ENCODE measurements at places on chromosomes 1 and 21.

DNA sequence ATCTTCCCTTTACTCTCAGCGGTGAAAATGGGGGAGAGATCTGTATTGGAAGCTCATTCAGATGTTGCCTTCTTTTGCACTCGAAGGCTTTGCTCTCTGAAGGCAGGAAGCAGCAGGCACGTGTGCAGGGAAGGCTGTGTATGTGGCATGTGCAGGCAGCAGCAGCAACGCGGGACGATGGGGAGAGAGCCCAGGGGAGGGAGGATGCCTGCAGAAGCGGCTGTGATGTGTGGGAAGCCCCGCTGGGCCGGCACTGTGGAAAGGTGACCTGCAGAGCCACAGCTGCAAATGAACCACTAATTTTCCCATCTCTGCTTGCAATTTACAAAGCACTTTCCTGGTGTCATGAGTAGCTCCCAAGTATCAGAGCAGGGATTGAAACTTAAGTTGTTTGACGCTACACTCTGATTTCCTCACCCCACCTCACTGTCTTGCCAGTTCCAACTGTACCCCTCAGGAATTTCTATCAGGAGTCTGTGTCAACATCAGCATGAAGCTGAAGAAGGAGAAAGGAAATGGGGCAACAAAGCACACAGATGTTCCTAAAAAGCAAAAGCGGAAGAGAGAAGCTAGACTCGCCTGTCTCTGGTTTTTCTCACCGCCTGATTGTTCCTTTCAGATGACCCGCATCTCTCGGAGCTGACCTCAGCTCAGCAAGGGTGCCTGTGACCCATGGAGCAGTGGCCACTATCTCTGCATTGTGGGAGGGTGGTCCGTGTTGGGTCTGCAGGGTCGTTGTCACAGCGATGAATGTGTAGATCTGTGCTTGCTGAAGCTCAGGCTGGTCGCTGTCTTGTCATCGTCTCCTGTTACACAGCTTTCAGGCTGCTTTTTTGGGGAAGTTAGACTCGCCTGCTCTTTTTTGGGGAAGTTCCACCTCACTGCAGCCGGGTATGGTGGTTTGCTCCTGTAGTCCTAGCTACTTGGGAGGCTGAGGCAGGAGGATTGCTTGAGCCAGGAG is 156.1 kb downstream of the KIF26B start:
- DNase-seq: no peak

DNA sequence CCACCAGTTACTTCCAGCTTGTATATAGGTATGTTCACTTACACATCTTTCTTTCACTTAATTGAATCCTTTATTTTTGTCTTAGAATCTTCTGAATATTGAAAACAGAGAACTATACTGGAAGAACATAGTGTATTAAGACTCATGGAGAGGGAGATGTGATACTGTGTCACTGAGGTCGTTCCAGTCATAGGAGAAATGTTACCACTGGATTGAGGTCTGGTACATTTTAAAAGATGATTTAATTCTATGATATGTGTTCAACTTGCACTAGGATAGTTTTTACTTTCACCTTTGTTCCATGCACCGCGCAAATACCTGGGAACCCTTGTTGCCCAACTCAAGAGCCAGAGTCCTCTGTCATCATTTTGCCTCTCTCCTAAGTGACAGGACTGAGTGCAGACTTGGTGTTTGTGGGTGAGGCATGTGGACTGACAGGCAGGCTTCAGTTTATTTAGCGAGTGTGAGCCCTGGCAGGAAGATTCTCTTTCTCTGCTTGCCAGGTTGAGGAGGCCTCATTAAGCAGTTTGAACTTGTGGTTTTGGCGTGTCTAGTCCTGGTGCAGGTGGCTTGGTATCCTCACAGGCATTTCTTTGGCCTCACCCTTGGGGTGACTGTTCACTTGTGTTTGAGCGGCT is 63.7 kb downstream of the DYRK1A start:
- no peak for DNase-seq

GRCh38 chr1:225979421-225979820 is 19.7 kb downstream of the SDE2 start:
- DNase-seq: no peak

- DNase-seq: no peak
Observed at GRCh38 chr1:44932151-44932550, 54.2 kb downstream of the EIF2B3 start.

DNA sequence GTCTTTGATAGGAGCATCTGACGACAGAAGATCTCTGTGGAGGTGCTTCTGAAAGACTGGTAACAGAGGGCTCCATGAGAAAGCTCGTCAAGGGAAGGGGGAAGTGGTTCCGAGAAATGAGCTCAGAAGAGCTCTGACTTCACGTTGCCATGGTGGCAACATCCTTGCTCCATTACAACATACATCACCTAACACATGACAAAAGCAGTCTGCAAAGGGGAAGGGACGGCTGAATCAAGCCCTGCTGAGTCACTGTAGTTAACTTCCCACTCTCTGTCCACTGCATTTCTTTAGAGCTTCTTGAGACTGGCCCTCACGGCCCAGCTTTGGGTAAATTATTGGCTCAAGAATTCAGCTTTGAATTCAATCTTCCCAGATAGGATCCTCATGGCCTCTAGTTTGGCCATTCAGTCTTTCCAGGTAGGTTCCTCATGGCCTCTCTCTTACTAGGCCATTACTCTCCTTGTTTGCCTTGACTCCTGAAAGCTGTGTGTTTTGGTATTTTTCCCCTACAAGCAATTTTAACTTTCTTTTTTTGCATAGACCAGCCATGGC is 88.0 kb upstream of the ZNF648 start:
- DNase-seq: no peak

- DNase-seq: no peak
Observed at GRCh38 chr1:112061901-112062320, 72.4 kb upstream of the KCND3 start.

- no peak for DNase-seq
Observed at GRCh38 chr1:87084244-87084836, 169.9 kb downstream of the HS2ST1 start.

DNA sequence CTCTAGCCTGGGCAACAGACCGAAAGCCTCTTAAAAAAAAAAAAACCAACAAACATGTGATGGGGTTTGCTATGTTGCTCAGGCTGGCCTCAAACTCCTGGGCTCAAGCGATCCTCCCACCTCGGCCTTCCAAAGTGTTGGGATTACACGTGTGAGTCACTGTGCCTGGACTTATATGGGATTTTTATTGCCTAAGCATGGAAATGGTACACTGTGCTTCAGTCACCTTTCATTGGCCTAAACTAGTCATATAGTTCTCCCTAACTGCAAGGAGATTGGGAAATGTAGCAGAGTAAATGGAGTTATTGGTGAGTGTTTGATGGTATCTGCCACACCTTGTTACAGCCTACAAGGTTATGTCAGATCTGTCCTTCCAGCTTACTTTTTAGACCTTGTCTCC is 17.2 kb upstream of the MEF2D start:
- DNase-seq: no peak

DNA sequence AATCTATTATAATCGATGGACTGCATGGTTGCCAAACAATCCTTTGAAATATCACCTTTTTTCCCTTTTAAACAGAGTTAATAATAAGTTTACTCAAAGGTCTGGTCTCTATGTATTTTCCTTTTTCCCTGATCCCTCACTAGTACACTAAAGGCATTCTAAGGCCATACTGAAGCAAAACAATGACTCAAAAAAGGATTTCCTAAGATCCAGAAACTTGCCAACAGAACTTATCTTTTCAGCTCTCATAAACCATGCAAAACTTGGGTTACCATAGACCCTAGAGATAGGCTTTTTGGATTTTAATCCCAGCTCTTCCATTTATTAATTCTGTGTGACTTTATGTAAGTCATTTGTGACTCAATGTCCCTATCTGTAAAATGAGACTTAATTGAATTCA is 77.1 kb downstream of the IFI44 start:
- DNase-seq: no peak

- no peak for DNase-seq
Observed at GRCh38 chr1:224781800-224782199, 147.7 kb upstream of the DNAH14 start.

- no peak for DNase-seq
Observed at GRCh38 chr1:16088351-16088911, 15.0 kb upstream of the FAM131C start.

GRCh38 chr21:34792504-34793089 is 123.8 kb downstream of the CLIC6 start:
- DNase-seq: no peak

DNA sequence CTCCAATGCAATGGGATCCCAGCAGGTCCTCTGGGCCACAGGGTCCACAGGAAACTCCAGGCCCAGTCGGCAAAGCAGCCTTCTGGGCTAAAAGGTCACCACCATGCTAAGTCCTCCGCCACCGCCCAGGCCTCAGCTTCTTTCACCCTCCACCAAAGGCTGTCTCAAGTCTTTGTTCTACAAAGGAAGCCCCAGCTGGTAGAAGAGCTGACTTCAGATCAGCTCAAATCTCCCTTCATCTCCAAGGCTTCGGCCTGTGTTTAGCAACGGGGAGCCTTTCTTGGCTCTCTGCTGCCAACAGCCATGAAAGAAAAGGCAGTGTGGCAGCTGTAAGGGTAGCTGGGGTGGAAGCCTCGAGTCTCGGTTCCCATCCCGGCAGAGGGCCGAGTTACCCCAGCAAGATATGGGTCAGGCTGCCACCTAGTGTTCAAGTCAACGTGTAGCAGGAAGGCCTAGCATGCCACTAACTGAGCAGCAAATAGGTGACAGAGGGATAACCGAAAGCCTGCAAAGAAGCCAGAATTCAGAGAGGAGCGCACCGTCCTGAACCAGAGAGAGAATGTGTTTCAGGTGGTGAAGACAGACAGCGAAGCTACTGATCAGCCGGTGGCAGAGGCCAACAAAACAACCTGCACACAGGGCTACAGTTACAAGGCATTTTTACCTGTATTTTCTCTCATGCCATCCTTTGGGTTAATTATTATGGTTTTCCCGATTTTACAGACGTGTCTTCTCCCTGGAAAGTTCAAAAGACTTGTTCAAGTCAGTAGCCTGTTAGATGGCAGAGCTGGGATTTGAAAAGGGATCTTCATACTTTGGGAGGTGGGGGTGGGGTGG is 26.8 kb upstream of the CRNN start:
- DNase-seq: peak; percentile 40

GRCh38 chr21:29231756-29232529 is 66.8 kb upstream of the BACH1 start:
- no peak for DNase-seq

- DNase-seq: no peak
Observed at GRCh38 chr1:210591214-210591613, 262.5 kb downstream of the HHAT start.

GRCh38 chr21:32560896-32561295 is 24.4 kb downstream of the TCP10L start:
- no peak for DNase-seq
